ENCODE measurements at places on chromosomes 13 and 19. TPM values are rescaled to one million over a fixed set of nuclear protein-coding genes. Genes with fewer than 3 reads are reported as not detected.

The OVOL3 gene
- not detected for polyA plus RNA-seq

The IZUMO2 gene
- polyA plus RNA-seq, result 0.16 TPM

The PIH1D1 gene
- 44.8 TPM for polyA plus RNA-seq

The CLEC11A gene
- polyA plus RNA-seq, result 39.0 TPM

The SLC10A2 gene
- polyA plus RNA-seq, result not detected

- no peak for DNase-seq
These were observed 7.4 kb upstream of the CEACAM18 start for GRCh38 chr19:51470966-51471365.

DNA sequence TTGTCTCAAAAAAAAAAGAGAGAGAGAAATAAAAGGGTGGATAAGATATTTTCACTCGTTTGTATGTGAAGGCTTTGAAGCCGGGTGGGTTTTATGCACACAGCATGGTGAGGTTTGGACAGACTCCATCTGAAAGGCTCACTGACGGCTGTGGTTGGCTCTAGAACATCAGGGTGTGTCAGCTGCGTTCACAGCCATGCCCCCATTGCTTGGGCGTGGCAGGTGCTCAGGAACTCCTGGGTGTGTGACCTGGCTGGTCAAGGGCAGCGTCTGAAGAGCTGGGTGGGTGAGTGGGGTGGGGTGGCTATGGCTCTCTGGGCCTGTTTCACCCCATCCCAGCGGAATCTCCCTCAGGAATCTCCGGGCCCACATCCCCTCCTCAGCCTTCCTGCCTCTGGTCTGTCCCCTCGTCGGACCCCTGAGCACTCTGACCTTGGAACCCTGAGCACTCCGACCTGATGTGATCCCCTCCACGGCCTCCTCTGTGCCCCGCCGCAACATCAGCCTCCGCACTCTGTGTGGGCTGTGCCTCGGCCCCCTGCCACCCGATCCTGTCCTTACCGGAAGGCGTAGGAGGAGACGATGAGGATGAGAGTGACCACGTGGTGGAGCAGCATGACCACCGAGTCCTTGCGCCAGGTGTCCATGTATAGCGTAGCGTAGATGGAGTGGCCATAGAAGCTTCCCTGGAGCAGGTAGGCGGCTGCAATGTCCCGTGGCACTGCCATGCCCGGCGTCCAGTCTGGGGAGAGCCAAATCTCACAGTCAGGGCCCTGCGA is 12.2 kb downstream of the CERS1 start:
- DNase-seq, result no peak

GRCh38 chr13:113967206-113967720 is 6.6 kb downstream of the C13orf46 start:
- DNase-seq, result no peak

- peak; percentile 66 for DNase-seq
These were observed 1.5 kb downstream of the N4BP2L1 start for GRCh38 chr13:32426191-32426989.

The PLK5 gene
- 0.31 TPM for polyA plus RNA-seq

DNA sequence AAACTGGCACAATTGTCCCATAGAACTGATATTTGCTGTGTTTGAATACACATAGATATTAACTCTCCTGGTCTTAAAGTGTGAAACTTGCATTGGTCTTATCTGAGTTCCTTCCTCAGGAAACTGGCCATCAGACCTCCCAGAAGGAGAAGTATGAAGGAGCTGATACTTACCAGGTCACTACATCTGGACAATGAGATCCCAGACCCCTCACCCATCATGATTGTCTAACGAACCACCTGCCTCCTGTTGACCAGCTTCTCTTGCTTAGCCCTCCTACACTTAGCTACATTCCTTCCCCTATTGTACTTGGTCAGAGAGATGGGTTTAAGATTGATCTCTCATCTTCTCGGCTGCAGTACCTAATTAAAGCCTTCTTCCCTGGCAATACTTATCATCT is 413.3 kb downstream of the KCTD12 start:
- DNase-seq, result no peak

- no peak for DNase-seq
These were observed 248.2 kb downstream of the ZNF536 start for GRCh38 chr19:30620354-30620753.
